ENCODE measurements at places on chromosomes 5 and 9. TPM values are rescaled to one million over a fixed set of nuclear protein-coding genes. Genes with fewer than 3 reads are reported as not detected.

GRCh38 chr5:115589043-115589442 is 13.2 kb downstream of the TICAM2 start:
- no peak for DNase-seq
- no peak overlapping the region for H3K27ac ChIP-seq
- H3K36me3 ChIP-seq = no peaks in the 10 kb centered on the region
- no peak overlapping the region for H3K4me3 ChIP-seq
- no peaks in the 10 kb centered on the region for H3K27me3 ChIP-seq
- H3K4me1 ChIP-seq = no peaks in the 10 kb centered on the region

- no peak for DNase-seq
- peaks cover 9% of the 10 kb centered on the region for H3K4me1 ChIP-seq
- H3K27me3 ChIP-seq = no peaks in the 10 kb centered on the region
- no peak overlapping the region for H3K27ac ChIP-seq
- no peaks in the 10 kb centered on the region for H3K36me3 ChIP-seq
- H3K4me3 ChIP-seq = no peak overlapping the region
Observed at GRCh38 chr9:109232449-109233237, 65.6 kb upstream of the FRRS1L start.

GRCh38 chr5:151897896-151898295 is 26.8 kb downstream of the GLRA1 start:
- H3K27me3 ChIP-seq = peaks cover 11% of the 10 kb centered on the region
- no peaks in the 10 kb centered on the region for H3K36me3 ChIP-seq
- no peak overlapping the region for H3K4me3 ChIP-seq
- no peak for DNase-seq

The UBE2R2 gene
- total RNA-seq = 72.0 TPM

DNA sequence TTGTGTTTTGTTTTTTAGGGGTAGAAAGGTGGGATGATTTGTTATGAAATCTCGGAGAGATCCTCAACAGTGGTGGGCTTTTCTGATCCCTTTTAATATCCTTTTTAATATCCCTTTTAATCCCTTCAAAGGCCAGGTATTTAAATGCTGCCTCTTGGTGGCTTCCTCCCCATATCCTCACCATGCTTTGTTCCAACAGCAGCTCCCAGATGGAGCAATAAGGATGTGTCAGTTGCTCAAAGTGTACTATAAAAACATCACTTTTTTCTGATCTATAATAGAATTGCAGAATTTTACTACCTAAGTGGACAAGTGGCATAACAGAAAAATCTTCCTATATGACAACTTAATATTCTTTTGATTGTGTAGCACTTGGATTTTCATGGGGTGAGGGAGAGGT is 160.1 kb downstream of the GNAQ start:
- no peak overlapping the region for H3K27ac ChIP-seq
- no peak for DNase-seq
- H3K4me1 ChIP-seq = peaks cover 25% of the 10 kb centered on the region
- no peaks in the 10 kb centered on the region for H3K36me3 ChIP-seq
- H3K27me3 ChIP-seq = no peaks in the 10 kb centered on the region

The HAVCR1 gene
- 1.2 TPM for total RNA-seq

The KCNN2 gene
- 2.0 TPM for total RNA-seq

GRCh38 chr9:97802276-97802675 is 50.8 kb upstream of the FOXE1 start:
- H3K36me3 ChIP-seq = no peaks in the 10 kb centered on the region
- H3K4me1 ChIP-seq = peaks cover 1% of the 10 kb centered on the region
- H3K27me3 ChIP-seq = peaks cover 29% of the 10 kb centered on the region
- DNase-seq = no peak
- peak overlapping the region; percentile 79 for H3K4me3 ChIP-seq

- H3K27me3 ChIP-seq = peaks cover 49% of the 10 kb centered on the region
- no peaks in the 10 kb centered on the region for H3K36me3 ChIP-seq
- H3K4me1 ChIP-seq = peaks cover 3% of the 10 kb centered on the region
- no peak overlapping the region for H3K27ac ChIP-seq
Observed at GRCh38 chr5:73454379-73455036, 5.9 kb upstream of the FOXD1 start.

- H3K27ac ChIP-seq = no peak overlapping the region
- H3K4me3 ChIP-seq = no peak overlapping the region
- no peaks in the 10 kb centered on the region for H3K36me3 ChIP-seq
- no peaks in the 10 kb centered on the region for H3K4me1 ChIP-seq
Observed at GRCh38 chr5:147245381-147246165, 10.7 kb downstream of the STK32A start.

DNA sequence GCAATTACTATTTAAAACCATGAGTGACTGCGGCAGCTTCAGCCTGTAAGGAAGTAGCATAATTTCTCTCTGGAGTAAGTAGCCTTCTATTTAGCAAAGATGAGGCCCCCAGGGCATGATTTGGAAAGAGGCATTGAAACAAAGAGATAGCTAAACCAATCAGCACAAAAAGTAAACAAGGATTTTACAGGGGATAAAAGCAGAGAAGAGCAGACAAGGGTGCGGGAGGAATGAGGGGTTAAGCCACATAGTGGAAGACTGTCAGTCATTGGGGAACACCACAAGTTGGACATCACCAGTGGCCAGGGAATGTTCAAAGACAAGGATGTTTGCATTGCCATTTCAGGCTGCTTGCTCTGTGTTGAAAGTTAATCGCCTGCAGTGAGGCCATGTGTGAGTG is 24.0 kb upstream of the C5orf63 start:
- no peak for DNase-seq
- H3K36me3 ChIP-seq = no peaks in the 10 kb centered on the region

DNA sequence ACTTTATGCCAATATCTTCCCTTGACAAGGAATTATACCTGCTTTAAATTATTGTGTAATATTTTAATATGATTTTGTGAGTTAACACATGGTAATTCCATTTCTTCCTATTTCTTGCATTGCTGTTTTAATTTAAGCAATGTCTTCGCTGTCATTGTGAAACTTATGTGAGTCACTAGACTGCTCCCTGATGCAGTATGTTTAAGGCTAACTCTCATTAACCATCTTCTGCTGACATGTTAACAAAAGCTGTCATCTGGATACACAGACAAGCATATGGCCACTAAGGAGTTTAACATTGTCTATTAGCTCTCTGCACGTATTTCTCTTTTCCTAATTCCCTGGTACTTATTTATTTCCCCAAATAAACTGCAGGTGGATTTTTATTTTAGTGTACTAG is 980.8 kb upstream of the CTNND2 start:
- no peak overlapping the region for H3K27ac ChIP-seq
- peaks cover 14% of the 10 kb centered on the region for H3K4me1 ChIP-seq
- DNase-seq = no peak
- no peak overlapping the region for H3K4me3 ChIP-seq
- H3K36me3 ChIP-seq = no peaks in the 10 kb centered on the region

GRCh38 chr9:112180387-112180881 is 5.3 kb upstream of the SUSD1 start:
- no peak for DNase-seq
- H3K4me1 ChIP-seq = peaks cover 21% of the 10 kb centered on the region
- H3K27ac ChIP-seq = no peak overlapping the region
- H3K4me3 ChIP-seq = no peak overlapping the region
- no peaks in the 10 kb centered on the region for H3K36me3 ChIP-seq
- H3K27me3 ChIP-seq = peaks cover 12% of the 10 kb centered on the region

DNA sequence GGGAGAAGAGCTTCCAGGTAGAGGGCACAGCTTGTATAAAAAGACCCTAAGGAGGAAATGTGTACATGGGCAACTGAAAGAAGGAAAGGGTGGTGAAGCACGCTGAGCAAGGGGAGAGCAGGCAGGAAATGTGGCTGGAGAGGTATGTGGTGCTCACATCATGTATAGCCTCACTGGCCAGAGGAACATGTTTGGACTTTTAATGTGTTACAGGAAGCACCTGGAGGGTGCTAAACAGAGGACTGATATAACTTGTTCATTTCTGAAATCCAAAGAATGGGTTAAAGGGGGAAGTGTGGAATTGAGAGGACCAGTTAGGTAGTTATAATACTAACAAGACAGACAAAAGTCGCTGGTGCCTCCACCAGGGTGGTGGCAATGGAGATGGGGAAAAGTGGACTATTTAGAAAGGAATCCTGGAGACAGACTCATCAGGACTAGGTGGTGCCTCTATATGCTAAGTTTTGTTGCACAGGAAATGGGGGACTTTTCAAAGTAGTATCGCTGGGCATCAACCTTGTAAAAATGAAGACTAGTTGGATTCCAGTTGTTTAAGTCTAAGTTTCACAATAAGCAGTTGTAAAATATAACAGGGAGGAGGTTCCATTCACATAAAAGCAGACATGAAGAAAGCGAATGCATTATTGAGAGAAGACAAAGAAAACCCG is 63.1 kb upstream of the CD180 start:
- H3K4me1 ChIP-seq = no peaks in the 10 kb centered on the region
- H3K27me3 ChIP-seq = no peaks in the 10 kb centered on the region
- no peak overlapping the region for H3K27ac ChIP-seq

- no peak overlapping the region for H3K4me3 ChIP-seq
- no peak overlapping the region for H3K27ac ChIP-seq
- peaks cover 13% of the 10 kb centered on the region for H3K36me3 ChIP-seq
- H3K27me3 ChIP-seq = no peaks in the 10 kb centered on the region
Observed at GRCh38 chr5:55645304-55645703, 66.8 kb downstream of the SLC38A9 start.

DNA sequence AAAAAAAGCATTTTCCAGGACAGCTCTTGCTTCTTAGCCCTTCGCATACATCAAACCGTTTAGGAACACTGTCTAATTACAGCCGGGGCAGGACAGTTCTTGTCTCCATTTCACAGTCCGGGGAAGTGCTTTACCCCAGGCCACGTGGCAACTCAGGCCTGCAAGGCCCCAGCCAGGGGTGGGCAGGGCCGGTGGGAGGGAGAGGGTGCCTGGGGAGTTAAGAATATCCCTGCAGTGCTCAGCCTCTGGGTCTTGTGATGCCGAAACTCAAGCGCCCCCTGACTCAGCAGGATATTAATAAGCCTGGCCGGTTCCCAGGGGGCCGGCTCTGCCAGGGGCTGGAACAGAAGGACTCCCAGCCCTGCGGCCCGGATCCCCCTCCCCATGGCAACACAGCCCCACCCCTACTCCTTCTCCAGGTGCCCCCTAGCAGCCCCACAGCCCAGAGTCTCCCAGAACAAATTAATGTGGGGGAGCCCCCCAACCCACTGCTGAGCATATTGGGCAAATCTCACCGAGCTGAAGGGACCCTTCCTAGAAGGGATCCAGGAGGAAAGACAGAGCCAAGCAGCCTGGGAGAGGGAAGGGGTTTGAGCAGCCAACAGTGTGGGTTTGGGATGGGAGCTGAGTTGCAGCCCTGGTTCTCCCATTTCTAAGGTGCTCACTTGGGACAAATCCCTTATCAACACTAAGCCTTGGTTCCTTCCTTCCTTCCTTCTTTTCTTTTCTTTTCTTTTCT is 45.3 kb downstream of the PLPP7 start:
- H3K27ac ChIP-seq = no peak overlapping the region
- H3K27me3 ChIP-seq = no peaks in the 10 kb centered on the region
- no peak overlapping the region for H3K4me3 ChIP-seq
- peaks cover 5% of the 10 kb centered on the region for H3K4me1 ChIP-seq
- no peaks in the 10 kb centered on the region for H3K36me3 ChIP-seq

DNA sequence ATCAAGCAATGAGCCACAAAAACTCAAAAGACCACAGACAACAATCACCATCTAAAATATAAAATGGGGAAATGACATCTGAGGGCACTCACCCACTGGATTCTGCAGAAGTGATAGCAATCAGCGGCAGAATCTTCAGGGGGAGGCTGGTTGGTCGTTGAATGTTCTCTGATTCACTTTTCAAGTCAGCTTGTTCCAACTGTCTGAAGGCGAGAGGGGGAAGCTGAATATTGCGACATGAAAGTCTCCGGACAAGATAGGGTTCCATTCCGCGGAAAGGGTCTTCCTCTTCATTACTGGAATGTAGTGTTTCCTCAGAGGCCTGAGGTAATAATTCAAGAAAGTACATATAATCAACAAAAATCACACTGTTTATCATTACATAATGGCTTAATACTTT is 94.9 kb upstream of the PDE4D start:
- no peak for DNase-seq
- H3K27me3 ChIP-seq = no peaks in the 10 kb centered on the region
- H3K4me3 ChIP-seq = no peak overlapping the region
- H3K27ac ChIP-seq = no peak overlapping the region

The ADAMTSL1 gene
- total RNA-seq = 2.1 TPM

The FST gene
- total RNA-seq = 2.3 TPM

- DNase-seq = no peak
- H3K4me3 ChIP-seq = no peak overlapping the region
- no peaks in the 10 kb centered on the region for H3K36me3 ChIP-seq
- no peak overlapping the region for H3K27ac ChIP-seq
- peaks cover 4% of the 10 kb centered on the region for H3K4me1 ChIP-seq
Observed at GRCh38 chr9:93066978-93067603, 8.6 kb downstream of the SUSD3 start.

GRCh38 chr5:139271201-139272027 is 22.1 kb upstream of the MATR3 start:
- no peak overlapping the region for H3K4me3 ChIP-seq
- no peak overlapping the region for H3K27ac ChIP-seq
- H3K4me1 ChIP-seq = peaks cover 21% of the 10 kb centered on the region
- DNase-seq = no peak

The PCDHB5 gene
- total RNA-seq = 29.4 TPM

DNA sequence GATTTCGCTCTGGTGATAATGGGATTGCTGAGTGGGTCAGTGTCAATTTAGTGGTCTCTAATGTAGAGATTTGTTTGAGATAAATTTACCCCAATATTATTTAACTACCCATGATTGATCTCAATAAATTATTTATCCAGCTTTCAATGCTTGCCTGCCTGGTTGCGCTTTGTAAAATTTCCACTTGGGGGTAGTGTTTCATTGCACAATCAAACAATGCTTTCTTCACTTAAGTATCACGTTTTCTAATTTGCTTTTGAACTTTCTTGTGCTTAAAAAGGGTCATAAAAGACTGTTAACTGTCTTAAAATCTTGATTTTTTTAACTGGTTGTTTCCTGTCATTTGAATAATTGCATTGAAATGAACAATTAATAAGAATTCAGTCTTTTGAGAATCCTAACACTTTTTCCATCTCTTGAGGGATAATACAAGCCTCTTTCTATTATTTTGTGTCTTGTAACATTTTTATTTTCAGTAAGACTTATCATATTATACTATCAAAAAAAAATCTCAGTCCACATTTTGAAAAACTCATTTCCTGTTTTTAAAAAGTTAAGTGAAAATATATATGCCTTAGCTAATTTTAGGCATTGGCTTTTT is 18.7 kb downstream of the HSD17B4 start:
- H3K4me3 ChIP-seq = no peak overlapping the region
- H3K27ac ChIP-seq = no peak overlapping the region
- H3K4me1 ChIP-seq = peaks cover 5% of the 10 kb centered on the region
- peaks cover 52% of the 10 kb centered on the region for H3K36me3 ChIP-seq

- no peaks in the 10 kb centered on the region for H3K4me1 ChIP-seq
- no peak overlapping the region for H3K4me3 ChIP-seq
- H3K27ac ChIP-seq = no peak overlapping the region
- no peaks in the 10 kb centered on the region for H3K36me3 ChIP-seq
- DNase-seq = no peak
Observed at GRCh38 chr9:14147738-14148137, 166.2 kb downstream of the NFIB start.

GRCh38 chr9:125436613-125437443 is 175.2 kb downstream of the GAPVD1 start:
- no peaks in the 10 kb centered on the region for H3K36me3 ChIP-seq
- H3K4me3 ChIP-seq = no peak overlapping the region
- H3K27ac ChIP-seq = peak overlapping the region; percentile 71
- H3K4me1 ChIP-seq = no peaks in the 10 kb centered on the region
- no peaks in the 10 kb centered on the region for H3K27me3 ChIP-seq
